ENCODE measurements at places on chromosomes 16 and 17.
A peak's percentile ranks its signal among the peaks of the same experiment; 100 is the strongest.

DNA sequence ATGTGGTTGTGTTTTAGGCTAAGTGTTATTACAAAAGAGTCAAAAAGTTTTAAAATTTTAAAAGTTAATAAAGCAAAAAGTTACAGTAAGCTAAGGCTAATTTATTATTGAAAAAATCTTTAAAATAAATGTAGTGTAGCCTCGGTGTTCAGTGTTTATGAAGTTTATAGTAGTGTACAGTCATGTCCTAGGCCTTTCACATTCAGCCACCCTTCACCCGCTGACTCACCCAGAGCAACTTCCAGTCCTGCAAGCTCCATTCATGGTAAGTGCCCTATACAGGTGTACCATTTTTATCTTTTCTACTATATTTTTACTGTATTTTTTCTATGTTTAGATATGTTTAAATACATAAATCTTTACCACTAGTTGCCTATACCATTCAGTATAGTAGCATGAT, 98.5 kb upstream of the RPRML start:
- no peak for DNase-seq

GRCh38 chr17:44820631-44821212, 9.4 kb downstream of the GJC1 start:
- no peak for DNase-seq

DNA sequence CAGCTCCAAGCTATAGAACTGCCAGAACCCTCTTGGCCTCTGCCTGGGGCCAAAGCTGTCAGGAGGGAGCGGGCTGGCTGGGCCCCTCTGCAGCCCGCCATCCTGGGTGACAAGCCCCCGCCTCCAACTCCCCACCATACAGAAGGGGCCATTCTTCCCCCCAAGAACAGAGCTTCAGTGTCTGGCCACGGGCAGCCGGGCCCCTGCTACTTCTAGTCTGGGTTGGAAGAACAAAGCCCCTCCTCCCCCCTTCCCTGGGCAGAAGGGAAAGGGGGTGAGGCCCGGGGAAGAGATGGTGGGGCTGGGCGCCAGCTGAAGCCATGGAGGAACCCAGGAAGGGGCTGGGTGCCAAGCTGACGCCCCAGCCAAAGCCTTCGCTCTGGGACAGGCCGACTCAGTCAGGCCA, 9.0 kb downstream of the NAT9 start:
- DNase-seq = no peak

DNA sequence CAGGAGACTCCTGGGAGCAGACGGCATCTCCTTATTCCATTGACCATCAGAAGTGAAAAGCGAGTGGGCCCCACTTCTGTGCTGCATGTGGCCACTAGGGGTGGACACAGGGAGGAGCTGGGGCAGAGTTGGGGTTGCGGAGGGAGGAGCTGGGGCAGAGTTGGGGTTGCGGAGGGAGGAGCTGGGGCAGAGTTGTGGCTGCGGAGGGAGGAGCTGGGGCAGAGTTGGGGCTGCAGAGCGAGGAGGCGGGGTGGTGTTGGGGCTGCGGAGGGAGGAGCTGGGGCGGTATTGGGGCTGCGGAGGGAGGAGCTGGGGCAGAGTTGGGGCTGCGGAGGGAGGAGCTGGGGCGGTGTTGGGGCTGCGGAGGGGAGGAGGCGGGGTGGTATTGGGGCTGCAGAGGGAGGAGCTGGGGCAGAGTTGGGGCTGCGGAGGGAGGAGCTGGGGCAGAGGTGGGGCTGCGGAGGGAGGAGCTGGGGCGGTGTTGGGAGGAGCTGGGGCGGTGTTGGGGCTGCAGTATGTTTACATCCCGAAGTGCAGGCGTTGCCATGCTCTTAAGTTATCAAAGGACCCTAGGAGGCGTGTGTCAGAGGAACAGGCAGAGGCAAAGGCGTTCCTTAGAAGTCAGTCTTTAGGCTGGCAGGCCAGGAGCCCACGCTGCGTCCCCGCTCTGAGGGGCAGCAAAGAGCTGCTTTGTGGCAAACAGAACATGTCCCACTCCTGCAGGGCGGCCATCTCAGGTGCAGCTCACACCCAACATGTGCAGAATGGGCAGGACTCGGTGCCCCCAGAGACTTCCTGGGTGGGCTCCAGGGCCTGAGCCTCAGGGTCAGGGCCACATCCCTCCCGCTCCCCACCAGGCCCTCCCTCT, 76.0 kb downstream of the ZNF778 start:
- peak; percentile 73 for DNase-seq

- no peak for DNase-seq
Measured at GRCh38 chr17:67716405-67716798, 1.3 kb upstream of the NOL11 start.

Measured in K562 (cell line).